ENCODE measurements at places on chromosomes 5 and 9.

- no peak for DNase-seq
These were observed 144.6 kb downstream of the CETN3 start for GRCh38 chr5:90264689-90265544.

DNA sequence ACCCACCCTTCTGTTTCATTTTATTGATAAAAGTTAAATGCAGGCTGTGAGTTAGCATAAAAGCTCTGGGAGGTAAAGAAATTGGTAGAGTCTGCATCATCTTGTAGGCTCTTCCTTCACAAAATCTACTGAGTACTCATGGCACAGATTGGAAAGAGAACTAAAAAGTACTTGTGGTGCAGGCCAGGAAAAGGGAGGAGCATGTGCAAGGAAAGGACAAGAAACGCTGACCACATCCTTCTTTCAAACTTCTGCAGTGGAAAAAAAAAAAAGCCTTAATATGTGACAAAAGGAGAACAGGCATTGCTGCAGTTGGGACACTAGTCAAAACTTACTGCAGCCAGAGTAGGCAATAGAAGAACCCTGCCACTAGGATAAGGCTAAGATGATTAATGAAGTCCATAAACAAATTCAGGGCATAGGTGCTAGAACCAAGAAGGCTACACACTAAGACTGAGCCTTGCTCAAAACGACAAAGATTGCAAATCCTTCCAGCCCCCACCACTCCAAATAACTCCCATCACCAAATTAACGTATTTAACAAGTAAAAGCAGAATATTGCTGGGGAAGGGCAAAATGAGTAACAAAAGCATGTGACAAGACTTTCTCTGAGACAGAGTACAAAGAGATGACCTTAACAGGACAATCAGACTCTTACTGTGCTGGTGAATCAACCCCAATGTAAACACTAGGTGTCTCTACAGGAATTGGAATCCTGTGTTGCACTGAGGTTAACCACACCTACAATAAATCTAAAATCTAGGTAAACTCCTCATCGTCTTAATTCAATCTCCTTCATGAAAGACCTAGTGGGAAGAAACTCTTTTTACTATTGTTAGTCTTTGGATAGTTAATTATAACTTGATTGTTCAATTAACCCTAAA lies 1024.8 kb downstream of the TLE1 start:
- DNase-seq = no peak

DNA sequence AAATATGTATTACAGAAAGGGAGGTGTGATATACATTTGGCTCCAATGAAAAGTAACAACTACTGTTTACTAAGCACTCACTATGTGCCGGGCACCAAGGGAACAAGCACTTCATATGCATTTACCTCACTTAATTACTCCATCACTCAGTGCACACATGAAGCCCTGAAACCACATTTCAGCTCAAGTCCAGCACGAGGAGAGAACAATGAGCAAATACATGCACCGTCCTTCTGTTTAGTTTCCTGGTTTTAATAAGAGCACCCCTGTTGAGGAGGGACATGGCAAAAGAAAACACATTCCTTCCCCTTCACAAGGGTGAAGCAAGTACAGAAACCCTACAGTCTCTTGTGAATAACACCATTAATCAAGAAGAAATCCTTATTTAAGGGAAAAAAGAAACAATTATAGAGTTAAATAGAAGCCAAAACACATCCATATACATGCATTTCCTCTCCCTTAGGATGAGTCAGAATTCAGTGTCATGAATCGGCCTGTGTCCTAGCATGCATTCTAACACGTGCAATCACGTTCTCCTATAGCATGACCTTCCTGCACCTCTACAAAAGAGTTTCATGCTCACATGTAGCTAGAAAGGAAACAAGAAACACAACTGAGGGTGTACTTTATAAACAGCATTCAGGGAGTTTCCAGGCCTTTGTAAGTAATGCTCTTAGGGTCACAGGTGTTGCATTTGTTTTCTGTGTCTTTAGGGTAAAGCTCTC lies 411.6 kb downstream of the BNC2 start:
- DNase-seq = no peak

DNA sequence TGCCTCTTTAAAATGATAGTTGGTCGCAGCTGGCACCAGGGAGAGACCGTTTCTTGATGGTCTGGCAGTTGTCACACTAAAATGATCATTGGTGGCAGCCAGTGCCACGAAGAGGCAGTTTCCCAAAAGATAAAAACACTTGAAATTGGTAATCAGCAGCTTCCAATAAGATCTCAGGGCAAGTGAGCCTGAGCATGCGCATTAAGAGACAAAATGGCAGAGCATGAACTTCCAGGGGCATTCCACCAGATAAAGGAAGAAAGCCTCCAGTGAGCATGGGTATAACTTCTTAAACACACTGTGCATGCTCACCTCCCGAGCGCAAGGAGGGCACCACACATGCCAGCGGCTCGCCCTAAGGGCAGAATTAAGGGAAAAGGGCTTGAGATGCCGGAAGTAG lies 1594.2 kb upstream of the CDH9 start:
- no peak for DNase-seq

DNA sequence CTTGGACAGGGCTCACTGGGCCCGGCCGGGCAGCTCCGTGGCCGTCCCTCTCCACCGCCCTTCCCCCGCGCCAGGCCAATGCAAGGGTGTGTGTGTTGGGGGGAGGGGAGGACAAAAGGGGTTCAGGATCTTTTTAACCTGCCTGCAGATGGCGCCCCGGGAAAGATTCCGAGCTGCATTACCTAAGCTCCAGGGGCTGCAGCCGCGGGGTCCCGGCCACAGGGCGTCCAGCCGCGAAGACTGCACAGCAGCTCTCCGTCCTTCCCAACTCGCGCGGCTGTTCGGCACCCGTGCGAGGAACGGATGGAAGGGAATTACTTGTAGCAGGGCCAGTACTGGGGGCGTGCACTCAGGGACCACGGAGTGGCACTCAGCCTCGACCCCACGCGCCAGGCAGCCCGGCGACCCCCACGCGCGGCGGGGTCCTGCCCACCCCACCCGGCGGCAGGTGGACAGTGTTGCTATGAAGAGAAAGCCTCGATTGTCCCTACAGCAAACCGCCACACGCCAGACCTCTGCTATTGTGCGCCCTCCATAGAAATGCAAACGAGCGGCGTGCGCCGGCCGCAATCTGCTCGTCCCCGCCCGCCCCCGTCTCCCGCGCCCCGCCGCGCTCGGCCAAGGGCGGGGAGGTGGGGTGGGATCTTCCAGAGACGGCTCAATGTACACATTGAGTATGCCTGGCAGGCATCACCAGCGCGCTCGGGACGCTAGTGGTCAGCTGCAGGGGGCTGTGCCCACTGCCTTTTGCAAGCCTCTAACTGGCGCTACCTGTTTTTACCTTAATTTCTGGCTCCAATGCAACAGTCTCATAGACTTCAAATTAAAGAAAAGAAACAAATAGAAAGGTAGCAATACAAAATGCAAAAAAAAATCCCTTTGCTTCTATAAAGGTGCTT lies 796 bp upstream of the GADD45G start:
- no peak for DNase-seq

- DNase-seq = no peak
These were observed 22.5 kb downstream of the TRPM6 start for GRCh38 chr9:74865177-74865576.

All from BJ (cell line).